Lung (tissue), 17 donors: ENCODE measurements at places on chromosomes 12 and 14. TPM values are rescaled to one million over a fixed set of nuclear protein-coding genes. Genes with fewer than 3 reads are reported as not detected.

LTBR gene
- 134 TPM for total RNA-seq

DNA sequence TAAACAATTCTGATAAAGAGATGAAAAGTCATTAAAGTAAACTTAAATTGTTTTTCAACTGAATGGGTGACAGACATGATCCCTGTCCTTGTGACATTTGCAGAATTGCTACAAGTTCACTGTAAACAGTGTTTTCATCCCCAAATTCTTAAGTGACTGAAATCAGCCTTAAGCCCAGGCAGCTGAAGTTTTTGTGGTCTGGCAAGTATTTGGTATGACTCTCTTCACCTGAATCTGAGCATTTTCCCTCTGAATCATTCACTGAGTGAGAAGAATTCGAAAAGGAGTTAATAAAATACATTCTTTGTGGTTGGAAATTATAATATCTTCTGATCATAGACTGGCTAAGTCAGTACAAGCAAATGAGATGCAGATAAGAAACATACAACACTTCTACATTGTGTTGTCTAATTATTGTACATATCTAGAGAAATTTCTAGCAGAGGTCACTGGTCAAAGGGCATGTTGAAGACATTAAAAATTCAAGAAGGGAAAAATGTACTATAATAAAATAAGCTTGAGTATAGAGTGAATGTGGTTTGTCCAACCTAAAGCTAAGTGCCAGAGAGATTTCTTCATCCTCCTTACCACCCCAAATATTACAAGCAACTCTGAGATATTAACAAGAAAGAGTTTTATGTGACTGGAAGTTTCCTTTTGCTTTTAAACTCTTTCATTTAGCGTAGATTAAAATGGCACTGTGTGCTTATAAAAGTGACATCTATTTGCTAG lies 177.8 kb upstream of the DIO2 start:
- no peak for DNase-seq

DNA sequence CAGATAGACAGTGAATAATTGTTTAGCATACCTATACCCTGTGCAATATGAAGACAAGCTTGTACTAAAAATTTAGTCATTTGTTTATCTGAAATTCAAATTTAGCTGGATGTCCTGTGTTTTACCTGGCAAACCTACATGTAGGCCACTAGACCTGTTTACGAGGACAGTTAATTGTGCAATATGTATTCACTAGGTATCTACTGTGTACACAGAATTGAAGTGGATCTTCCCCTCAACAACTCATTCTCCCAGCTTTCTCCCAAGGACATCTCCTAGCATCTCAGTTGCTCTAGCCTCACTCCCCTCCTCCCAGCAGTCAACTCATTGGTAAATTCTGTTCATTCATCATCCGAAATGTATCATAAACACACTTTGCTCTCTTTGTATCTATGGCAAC lies 25.3 kb downstream of the AK7 start:
- DNase-seq, result no peak

SERPINA10 gene
- total RNA-seq, result not detected

ESR2 gene
- total RNA-seq, result 0.55 TPM
